Muscle of leg (tissue), 16 donors: ENCODE measurements at places on chromosomes 2 and 18. TPM values are rescaled to one million over a fixed set of nuclear protein-coding genes. Genes with fewer than 3 reads are reported as not detected.

Gene PPP1R1C
- 0.65 TPM for polyA plus RNA-seq

Gene MAP3K2
- polyA plus RNA-seq = 17.3 TPM

Gene SNED1
- 2.7 TPM for polyA plus RNA-seq

Gene SPDYA
- 1.2 TPM for polyA plus RNA-seq

Gene SLC23A3
- polyA plus RNA-seq = 1.3 TPM

Gene NRP2
- polyA plus RNA-seq = 16.1 TPM

Gene PROM2
- polyA plus RNA-seq = 0.37 TPM

Gene LDAH
- polyA plus RNA-seq = 8.5 TPM

GRCh38 chr2:47799031-47799609 lies 16.2 kb downstream of the MSH6 start:
- peaks cover 90% of the 10 kb centered on the region for H3K36me3 ChIP-seq
- DNase-seq = no peak
- H3K27me3 ChIP-seq = no peaks in the 10 kb centered on the region
- H3K4me1 ChIP-seq = no peaks in the 10 kb centered on the region
- H3K27ac ChIP-seq = no peak overlapping the region
- no peak overlapping the region for H3K4me3 ChIP-seq

- no peaks in the 10 kb centered on the region for H3K27me3 ChIP-seq
- H3K27ac ChIP-seq = no peak overlapping the region
- H3K4me1 ChIP-seq = no peaks in the 10 kb centered on the region
- H3K36me3 ChIP-seq = peaks cover 73% of the 10 kb centered on the region
Observed at GRCh38 chr2:238187618-238188548, 15.6 kb downstream of the ILKAP start.

GRCh38 chr18:13161276-13161899 lies 57.2 kb upstream of the LDLRAD4 start:
- no peak overlapping the region for H3K4me3 ChIP-seq
- H3K27ac ChIP-seq = no peak overlapping the region

DNA sequence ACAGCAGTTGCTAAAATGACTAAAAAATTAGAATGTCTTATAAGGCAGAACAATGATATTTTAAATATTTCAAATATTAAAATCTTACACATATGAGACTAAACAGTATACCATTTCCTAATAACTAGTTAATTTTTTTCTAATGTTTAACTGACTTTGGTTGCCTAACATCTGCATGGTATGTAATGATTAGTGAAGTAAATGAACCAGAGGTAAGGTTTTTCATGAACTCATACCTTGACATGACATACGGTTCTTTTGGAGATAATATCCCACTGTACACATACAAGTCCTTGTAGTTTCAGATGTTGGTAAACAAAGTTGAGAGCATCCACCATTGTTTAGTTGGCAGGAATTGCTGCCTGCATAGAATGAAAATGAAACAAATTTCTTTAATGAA lies 1360.2 kb downstream of the LRP1B start:
- no peak overlapping the region for H3K4me3 ChIP-seq
- no peak overlapping the region for H3K27ac ChIP-seq
- H3K27me3 ChIP-seq = no peaks in the 10 kb centered on the region

- H3K36me3 ChIP-seq = no peaks in the 10 kb centered on the region
- H3K4me1 ChIP-seq = peaks cover 10% of the 10 kb centered on the region
- no peak overlapping the region for H3K27ac ChIP-seq
- no peak for DNase-seq
- H3K27me3 ChIP-seq = no peaks in the 10 kb centered on the region
Observed at GRCh38 chr2:200130762-200131166, 175.4 kb downstream of the MAIP1 start.

GRCh38 chr2:142586693-142587580 lies 290.5 kb upstream of the KYNU start:
- H3K4me3 ChIP-seq = no peak overlapping the region
- no peaks in the 10 kb centered on the region for H3K27me3 ChIP-seq
- H3K36me3 ChIP-seq = no peaks in the 10 kb centered on the region
- no peak overlapping the region for H3K27ac ChIP-seq
